ENCODE measurements at places on chromosomes 3 and 15.

GRCh38 chr3:14539384-14539741, 779 bp downstream of the GRIP2 start:
- no peak for DNase-seq

GRCh38 chr3:45011756-45012508, 14.2 kb upstream of the CLEC3B start:
- no peak for DNase-seq

DNA sequence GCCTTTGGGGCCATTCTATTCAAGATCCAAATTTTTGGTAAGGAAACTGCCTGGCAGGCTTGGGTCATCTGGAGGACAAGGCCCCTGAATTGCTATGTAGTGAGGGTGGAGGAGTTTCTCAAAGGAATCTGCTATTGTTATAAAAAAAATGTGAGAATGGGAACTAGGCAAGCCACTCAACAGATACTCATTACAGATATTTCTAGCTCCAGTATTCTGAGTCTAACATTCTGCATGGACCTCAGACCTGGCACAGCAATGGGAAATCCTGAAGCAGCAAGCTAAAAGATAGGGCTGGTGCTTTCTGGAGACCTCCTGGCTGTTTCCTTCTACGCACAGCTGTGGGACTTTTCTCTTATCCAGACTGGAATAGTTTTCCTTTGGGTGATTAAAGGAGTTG, 430.7 kb upstream of the RBMS3 start:
- DNase-seq = no peak

DNA sequence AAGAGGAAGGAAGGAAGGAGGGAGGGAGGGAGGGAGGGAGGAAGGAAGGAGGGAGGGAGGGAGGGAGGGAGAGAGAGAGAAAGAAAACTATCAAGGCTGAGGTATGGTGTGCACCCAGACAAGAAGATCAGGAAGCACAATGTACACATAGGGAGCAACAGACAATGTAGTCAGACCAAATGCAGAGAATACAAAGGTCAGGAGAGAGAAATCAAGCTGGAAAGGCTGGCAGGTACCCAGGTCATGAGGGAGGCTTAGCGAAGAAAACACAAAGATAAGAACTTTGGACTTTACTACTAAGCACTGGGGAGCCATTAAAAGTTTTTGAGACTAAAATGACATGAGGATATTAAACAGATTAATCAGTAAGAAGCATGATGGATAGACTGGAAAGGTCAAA, 176.0 kb upstream of the TMCO5A start:
- DNase-seq = no peak

GRCh38 chr15:63917588-63918316, 84.0 kb upstream of the HERC1 start:
- no peak for DNase-seq

- no peak for DNase-seq
These were observed 10.7 kb downstream of the CCDC32 start for GRCh38 chr15:40554161-40554525.

DNA sequence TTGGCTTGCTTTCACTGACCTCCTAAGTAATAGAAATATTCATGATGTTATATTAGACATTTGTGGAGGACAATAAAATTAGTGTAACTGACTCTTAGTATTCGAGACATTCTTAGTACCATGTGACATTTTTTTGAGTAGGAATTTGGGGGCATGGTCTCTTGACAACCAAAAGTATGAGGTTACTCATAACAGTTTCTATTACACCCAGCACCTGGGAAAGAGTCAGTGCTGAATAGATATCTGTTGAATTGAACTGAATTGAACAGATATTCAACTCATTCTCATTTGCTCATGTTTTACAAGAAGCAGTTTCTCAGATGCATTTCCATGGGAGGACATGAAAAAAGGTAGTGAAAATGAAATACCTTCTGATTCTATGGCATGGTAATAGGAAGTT, 84.4 kb downstream of the CMSS1 start:
- no peak for DNase-seq

GRCh38 chr3:122538956-122539490, 24.3 kb upstream of the KPNA1 start:
- DNase-seq = no peak

DNA sequence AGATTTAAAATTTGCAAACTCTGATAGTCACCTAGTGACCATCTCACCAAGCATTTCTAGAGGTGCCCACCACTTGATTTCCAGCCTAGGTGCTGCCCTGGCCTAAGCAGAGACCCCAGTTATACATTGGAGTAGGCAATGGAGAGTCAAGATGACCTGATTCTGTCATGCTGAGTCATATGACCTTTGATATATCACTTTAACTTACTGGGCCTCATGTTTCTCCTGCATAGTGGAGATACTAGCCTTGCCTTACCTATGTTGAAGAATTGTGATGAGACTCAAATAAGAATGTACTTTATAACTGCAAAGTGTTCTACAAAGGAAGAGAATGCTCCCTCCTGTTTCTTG, 75.5 kb upstream of the XCR1 start:
- DNase-seq = no peak

- DNase-seq = no peak
These were observed 62.4 kb upstream of the SPATA12 start for GRCh38 chr3:56998076-56998529.

DNA sequence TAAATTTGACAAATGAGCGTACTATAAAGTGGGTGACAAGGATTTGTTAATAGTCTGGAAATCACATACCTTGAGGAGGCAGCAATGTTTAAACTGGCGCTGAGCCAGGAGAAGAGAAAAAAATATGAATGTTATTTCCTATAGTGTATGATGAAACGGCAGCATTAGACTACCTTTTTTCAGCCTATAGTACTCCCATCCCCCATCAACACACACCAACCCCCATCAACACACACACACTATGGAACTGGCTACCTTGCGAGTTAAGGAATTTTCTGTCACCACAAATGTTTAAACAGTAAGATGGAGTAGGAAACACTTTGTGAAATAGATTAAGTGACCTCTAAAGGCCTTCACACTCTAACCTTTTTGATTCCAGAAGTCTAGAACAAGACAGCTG, 46.8 kb upstream of the ZCWPW2 start:
- no peak for DNase-seq

DNA sequence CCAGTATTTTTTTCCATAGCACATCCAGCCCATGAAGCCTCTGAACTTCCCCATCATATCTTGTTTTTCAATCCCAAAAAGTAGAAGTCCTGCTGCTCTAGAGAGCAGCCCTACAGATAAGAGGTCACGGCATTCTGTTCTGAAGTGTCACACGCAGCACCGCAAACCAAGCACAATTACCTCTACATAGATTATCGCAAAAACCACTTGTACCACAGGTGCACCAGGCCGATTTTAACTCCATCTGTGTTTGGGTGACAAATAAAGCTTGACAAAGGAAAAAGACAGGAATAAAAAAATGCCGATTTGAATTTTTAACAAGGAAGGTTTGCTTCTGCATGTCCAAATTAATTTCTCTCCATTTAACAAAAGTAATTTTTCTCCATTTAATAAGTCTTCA, 113.7 kb downstream of the MYO5A start:
- DNase-seq = no peak

DNA sequence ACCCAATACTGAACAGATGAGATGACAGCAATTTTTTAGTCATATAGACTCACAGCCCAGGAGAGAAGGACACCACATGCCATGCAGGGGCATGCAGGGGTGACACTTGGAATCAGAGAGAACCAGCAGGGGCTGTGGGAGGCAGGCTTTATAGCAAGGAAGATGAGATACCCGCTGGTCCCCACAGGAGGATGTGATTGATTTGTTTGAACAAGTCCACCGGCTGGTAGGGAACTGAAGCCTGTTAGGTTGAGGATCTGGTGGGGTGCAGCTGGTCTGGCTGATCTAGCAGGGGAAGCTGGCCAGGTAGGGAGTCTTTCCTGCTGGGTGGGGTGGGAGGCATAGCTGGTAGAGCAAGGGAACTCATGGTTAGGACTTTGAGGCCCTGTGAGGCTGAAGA, 18.0 kb upstream of the ACAN start:
- DNase-seq = no peak

GRCh38 chr3:127709320-127710060, 36.7 kb downstream of the ABTB1 start:
- DNase-seq = no peak

- no peak for DNase-seq
These were observed 37.3 kb upstream of the POU1F1 start for GRCh38 chr3:87313641-87314040.

DNA sequence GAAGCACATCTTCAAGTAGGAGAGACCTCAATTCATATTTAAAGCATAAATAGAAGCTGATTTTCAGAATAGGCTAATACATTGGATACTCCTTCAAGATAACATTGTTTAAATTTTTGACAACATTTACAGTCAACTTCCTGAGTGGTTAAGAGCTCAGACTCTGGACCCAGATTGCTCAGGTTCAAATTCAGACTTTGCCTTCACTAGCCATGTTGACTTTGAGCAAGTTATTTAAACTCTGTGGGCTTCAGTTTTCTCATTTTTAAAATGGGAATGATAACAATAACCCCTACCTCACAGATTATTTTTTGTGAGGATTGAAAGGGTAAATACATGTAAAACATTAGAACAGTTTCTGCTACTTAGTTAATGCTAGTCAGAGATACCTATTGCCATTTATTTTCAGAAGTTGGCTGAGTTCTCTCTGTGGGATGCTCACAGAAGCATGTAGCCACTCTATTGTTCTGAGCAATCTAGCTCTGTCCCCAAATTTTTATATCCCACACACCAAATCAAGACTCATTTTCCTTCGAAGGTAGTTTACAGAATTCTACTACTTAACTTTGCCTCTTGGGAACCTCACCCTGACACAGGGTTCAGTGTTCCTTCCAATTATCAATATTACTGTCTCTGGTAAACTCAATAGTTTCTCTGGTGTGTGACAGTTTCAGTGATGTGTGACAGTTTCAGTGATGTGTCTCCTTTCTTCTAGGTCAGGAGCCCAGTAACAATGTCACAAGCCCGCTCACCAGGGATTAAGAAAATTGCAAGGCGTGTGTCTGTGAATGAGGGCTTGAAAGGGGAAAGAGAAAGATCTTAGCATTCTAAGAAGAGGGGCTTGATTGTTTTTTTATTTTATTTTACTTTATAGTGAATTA, 79.4 kb upstream of the OSTN start:
- no peak for DNase-seq

GRCh38 chr15:84400820-84401219, 165.2 kb downstream of the GOLGA6L4 start:
- peak; percentile 12 for DNase-seq

DNA sequence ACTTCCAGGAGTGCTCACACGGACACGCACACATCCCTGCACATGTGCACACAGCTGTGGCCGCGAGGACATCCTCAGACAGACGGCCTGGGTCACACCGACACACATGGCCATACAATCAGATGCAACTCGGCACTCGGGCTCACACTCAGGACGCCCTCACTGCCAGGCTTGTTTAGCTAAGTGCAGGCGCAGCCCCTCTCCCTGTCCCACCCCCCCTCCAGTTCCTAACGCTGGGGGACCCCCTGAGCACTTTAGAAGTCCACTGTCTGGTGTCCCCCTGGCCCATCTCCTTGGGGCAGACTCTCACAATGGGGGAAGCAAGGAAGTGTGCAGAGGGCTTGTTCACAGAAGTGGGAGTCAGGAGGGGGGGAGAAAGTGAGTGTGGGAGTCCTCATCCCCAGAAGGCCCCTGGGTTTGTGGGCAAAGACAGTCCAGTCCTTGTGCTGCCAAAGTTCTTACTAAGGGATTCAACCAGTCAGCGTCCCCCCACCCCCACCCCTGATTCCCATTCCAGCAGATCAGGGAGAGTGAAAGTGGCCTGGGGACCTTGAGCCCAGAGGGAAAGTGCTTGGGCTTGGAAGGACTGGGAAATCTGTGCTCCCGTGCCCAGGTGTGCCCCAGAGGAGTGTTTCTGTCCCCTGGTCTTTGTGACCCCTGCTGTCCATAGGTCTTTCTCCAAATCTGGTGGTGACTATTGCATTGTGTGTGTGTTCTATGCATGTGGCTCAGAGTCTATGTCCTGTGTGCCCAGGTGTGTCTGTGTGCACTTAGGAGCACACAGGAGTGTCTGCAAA, 767 bp upstream of the GATA2 start:
- peak; percentile 34 for DNase-seq

DNA sequence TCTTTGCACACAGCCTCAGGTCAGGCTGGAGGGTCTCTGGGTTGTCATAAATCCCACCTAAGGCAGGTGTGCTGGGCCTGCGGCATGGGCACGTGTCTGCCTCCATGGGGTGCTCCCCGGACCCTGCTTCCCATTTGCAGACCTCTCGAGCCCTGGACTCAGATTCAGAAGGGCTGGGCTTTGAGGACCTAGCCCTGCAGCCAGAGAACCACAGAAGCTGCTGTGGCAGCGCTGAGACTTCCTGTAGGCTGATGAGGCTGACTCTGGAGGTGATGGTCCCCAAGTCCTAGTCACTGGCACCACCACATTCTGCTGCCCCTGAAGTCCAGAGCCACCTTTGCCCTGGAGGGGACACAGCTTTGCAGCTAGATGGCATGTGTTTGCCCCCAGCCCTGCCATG, 156.4 kb downstream of the LRRC28 start:
- no peak for DNase-seq

DNA sequence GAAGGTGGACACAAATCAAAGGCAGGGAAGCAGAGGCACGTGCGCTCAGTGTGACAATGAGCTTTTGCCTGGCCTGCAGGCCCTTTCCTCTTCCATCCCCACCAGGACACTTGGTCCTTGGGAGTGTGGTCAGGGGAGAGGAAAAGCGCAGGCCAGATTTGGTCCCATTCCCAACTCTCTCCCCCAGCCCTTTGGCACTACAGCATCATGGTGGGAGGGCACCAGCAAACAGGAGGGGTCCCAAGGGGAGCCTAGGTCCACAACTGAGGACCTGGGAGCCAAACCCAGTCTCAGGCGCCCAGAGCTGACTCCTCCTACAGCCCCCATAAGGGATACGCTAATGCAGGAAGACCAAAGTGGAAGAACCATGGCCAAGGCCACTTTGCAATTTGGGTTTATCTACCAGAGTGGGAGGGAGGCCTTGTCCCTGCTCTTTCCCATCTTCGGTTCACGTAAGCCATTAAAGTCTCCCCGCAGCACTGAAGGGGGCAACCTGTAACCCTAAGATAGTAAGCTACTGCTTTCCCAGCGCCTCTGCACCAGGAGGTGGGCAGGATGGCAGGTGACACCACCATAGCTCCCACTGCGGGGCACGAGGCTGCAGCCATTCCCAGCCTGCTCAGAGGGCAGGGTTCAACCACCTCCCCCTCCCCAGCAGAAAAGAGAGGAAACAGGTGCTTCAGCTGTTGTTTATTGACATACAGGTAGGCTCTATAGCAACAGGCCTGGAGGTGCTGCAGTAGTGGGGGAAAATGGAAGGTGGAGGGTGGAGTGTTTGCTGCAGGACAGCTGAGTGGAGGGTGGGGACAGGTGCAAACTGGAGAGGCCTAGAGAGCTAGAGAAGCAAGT, 993 bp upstream of the GRAMD2A start:
- DNase-seq = peak; percentile 47

- DNase-seq = no peak
These were observed 168.6 kb downstream of the SHQ1 start for GRCh38 chr3:72679540-72680198.

DNA sequence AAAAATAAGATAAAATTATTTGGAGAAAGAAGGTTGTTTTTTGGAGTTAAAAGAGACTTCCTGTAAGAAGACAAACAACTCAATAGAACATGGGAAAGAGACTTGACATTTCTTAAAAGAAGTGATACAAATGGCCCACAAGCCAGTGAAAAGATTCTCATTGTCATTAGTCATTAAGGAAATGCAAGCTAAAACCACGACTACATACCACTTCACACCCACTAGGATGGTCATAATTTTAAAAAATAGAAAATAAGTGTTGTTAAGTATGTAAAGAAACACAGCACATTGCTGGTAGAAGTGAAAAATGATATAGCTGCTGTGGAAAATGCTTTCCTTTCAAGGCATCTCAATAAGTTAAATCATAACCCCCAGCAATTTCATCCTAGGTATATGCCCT, 44.4 kb upstream of the GK5 start:
- no peak for DNase-seq

- DNase-seq = no peak
These were observed 26.7 kb downstream of the PLD1 start for GRCh38 chr3:171783626-171784025.
